ENCODE measurements at places on chromosomes 3 and 15.

- no peak for DNase-seq
Measured at GRCh38 chr15:95501865-95502264, 828.6 kb upstream of the NR2F2 start.

- DNase-seq = no peak
Measured at GRCh38 chr3:130627143-130627855, 110.3 kb downstream of the COL6A6 start.

- no peak for DNase-seq
Measured at GRCh38 chr3:81872566-81872965, 111.1 kb upstream of the GBE1 start.

- no peak for DNase-seq
Measured at GRCh38 chr3:85572978-85573377, 614.2 kb downstream of the CADM2 start.

DNA sequence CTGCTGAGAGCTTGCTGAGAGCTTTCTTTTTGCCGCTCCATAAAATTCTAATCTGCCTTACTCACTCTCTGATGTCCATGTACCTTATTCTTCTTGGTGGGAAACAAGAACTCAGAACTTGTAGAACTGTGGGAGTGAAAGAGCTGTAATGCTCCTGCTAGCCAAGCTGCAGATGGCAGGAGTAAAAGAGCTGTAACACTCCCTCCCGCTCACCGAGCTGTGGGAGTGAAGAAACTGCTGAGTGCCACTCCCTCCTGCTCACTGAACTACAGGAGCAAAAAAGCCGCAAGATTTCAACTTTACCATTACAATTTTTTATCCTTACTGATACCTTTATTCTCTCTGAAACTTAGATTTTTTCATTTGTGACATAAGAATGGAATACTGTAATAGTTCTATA lies 199.1 kb downstream of the SI start:
- no peak for DNase-seq

- DNase-seq = no peak
Measured at GRCh38 chr3:30522476-30522875, 83.9 kb upstream of the TGFBR2 start.

GRCh38 chr3:156305672-156306071 lies 185.3 kb downstream of the KCNAB1 start:
- no peak for DNase-seq

GRCh38 chr3:108001457-108001856 lies 89.4 kb downstream of the CD47 start:
- DNase-seq = no peak

GRCh38 chr3:183981990-183982644 lies 35.6 kb downstream of the ABCC5 start:
- DNase-seq = no peak

DNA sequence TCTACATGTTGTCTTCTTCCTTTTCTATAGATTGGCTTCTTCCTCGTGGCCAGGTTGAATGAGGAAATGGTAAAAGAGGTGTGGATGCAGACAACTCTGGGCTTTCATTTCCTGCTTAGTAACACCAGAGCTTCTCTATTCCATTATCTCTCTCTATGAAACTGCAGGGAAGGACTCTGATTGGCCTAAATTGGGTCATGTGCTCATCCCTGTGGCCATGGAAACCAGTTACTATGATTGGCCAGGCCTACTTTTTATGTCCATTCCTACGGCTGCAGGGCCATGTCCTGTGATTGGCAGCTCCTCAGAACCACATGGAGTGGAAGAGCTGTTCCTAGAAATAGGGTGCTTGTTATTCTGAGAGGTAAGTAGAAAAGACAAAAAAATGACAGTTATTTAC lies 486.9 kb upstream of the ADAMTS9 start:
- DNase-seq = no peak

DNA sequence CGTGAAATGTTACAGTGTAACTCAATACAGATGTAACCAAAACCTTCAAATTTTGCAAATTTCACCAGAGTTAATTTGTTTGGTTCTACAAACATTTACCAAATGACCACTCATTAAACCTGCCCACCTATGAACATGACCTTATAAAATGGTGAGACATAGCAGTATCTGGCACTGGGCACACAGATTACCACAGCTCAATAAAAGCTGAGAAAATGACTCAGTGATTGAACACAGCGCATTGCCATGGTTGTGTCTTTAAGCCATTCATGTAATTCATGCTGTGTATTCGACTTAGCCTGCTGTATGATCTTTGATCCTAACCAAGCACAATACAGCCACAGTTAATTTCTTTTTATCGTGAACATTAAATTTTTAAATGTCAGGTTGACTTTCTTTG lies 11.3 kb downstream of the PPARG start:
- DNase-seq = no peak

DNA sequence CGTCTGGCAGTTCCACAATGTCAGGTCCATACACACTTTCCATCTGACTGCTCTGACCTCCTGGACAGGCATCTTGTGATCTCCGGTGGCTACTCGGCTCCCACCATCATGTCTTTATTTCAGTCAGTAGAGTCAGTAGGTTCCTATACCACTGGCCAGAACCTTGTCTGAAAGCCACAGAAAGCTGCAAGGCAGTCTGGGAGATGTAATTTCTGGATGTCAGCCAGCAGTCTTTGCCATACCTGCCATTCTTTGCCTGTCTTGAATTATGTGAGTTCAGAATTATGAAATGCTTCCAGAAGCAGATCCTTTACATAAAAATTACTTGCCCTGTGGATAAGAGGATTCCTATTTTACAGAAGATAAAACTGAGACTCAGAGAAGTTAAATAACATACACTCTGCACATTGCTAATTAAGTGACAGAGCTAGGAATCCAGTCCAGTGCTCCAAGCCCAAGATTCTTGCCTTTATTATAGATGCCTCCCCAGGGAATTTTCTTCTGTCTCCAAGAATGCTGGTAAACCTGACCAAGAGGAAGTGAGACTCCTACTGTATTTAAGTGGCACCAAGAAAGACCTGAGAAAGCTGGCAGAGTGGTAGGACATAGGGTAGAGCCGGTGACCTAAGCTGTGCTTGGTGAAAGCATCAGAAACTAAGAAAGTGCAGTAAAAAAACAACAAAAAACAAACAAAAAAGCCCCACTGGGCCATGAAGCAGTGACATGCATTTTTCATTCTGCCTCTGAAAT lies 75.6 kb downstream of the IQCH start:
- no peak for DNase-seq

GRCh38 chr3:179729981-179730380 lies 77.1 kb downstream of the USP13 start:
- no peak for DNase-seq

DNA sequence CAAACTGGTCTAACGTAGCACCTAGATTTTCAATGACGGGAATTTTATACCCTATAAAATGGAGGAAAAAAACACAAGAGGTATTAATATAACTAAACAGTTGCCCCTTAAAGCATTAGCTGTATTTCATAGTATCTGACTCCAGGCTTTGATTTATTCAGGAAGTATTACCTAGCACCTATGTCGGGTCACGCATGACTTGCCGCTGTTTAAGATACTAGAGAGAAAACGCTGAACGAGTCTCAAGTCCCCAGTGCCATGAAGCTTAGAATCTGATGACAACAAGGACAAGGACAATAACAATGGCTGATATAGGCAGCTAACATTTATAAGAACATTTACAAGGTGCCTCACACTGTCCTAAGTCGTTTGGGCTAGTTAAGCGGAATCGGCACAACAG lies 1.9 kb downstream of the SNRPA1 start:
- DNase-seq = peak; percentile 37

DNA sequence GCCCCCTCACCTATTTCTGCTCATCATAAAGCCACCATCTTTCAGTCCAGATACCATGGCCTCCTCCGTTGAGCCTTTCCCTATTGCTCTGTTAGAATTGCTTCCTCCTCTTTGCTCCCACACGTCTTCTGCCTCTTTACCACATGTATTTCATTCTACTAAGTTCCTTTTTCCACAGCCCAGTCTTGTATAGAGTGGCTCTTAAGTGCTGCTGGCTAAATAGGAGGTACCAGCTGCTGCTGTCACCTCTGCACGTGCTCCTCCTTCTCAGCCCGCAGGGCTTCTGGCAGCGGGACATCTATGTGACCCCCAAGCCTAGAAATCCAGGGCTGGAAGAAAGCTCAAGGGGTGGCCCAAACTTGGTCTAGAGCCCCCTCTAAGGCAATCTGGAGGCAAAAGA lies 38.8 kb upstream of the PLXND1 start:
- DNase-seq = no peak

DNA sequence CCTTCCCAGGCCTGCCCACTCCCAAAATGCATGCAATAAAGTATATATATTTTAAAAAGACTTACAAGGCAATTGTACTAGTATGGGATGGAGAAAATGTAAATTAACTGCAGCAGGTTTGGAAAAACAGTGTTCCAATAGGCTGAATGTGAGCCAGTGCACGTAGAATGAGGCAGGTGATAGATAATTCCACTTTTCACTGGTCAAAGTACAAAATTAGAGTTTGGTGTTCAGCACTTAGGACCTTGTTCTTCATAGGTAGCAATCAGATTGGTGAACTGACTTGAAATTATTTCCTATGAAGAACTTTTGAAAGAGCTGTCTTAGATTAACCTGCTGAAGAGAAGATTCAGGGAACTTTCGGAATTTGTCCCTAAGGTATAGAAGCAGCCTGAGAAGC lies 1.9 kb downstream of the WDR48 start:
- DNase-seq = no peak

DNA sequence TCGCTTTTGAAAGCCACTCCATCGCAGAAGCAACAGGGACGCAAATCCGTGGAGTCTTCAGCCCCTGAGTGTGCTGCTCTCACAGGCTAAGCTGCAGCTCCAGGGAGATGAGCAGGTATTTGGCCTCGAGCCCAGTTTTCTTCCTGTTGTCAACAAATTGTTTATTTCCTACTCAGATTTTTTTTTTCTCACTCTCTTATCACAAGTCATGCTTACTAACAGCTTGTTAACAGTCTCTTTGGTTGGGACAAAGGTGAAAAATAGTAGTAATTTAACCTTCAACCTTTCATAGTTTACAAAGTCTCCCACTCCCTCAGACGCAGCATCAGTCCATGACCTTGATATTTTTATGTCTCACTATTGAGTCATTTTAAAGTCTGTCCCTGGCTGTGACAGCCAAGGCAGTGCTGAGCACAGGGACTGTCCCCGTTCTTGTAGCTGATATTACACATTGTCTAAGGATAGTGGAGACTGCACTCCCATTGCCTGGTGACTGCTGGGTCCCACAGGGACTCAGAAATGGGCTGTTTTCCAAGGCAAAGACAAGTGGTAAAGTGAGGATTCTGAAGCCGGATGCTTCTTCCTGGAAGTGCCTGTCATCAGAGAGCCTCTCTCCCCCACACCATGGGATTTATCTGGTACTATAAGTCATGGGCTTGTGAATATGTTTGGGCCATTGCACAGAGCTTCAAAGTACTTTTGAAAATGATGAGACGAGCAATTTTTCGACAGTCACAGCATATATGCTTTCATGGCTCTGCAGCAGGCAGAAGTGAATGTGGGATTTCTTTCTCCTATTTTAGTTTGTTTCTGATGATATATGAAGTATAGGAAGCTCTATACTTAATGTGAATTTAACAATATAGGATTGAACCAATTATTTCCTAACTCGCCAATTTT lies 59.8 kb upstream of the UNC13C start:
- no peak for DNase-seq

DNA sequence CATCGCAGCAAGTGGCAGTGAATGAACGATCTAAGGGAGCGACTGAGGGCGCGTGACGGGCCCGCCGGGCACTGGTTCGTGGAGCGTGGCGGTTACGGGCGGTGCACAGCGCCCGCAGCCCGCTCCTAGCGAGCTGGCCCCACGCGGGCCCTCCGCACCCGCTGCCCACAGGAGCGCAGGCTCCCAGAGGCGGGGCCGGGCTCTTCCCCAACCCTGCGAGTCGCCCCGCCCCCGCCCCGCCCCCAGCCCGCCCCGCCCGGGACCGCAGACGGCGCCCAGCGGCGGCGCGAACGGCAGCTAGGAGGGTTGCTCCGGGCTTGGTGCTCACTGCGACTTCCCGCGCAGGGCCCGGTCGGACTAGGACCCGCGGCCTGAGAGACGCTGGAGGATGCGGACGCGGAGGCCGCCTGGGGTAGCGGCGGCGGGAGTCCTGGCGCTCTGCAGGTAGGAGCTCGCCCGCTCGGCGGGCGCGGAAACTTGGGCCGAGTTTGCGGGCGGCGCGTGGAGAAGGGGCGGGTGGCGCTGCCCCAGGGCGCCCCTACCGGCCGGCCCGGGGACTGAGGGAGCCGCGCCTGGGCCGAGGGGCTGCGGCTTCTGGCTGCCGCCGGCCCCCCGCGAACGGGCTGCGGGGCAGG lies at the start of gene C15orf39:
C15orf39 (plus strand) TSS at position 267 of the 635 bp plus-strand sequence. CDS start 4,167 bp downstream, outside the sequence.
- DNase-seq = peak; percentile 93

- no peak for DNase-seq
Measured at GRCh38 chr3:4681301-4681700, 188.2 kb downstream of the ITPR1 start.

- DNase-seq = peak; percentile 50
Measured at GRCh38 chr3:15637131-15637951, 35.8 kb downstream of the BTD start.

DNA sequence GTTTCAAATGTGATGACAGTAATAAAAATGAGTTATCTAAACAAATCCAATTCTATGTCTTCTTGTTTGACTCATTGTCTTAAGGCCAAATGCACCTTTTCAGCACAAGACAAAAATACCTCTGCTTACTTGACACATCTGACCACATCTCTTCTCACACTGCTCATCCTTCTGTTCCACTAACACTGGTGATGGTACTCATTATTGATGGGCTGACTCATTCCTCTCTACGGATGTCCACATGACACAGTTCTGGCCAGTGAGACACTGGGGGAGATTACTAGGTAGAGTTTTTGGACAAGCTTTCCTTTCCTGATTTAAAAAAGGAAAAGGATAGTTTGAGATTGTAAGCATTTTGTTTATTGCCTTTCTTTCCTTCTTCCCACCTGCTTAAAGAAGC lies 410.6 kb upstream of the THRB start:
- no peak for DNase-seq

GRCh38 chr3:41125258-41125657 lies 74.0 kb upstream of the CTNNB1 start:
- no peak for DNase-seq

GRCh38 chr3:121883507-121883906 lies 10.7 kb upstream of the SLC15A2 start:
- peak; percentile 5 for DNase-seq

- no peak for DNase-seq
Measured at GRCh38 chr15:55786341-55786740, 43.4 kb upstream of the PRTG start.

GRCh38 chr3:120524171-120524923 lies 71.8 kb upstream of the NDUFB4 start:
- no peak for DNase-seq

- no peak for DNase-seq
Measured at GRCh38 chr15:101583284-101583683, 68.9 kb downstream of the TM2D3 start.

GRCh38 chr3:43086460-43087165 lies 19.3 kb downstream of the POMGNT2 start:
- DNase-seq = no peak

Measured in NCI-H1417 (cell line).